ENCODE measurements at places on chromosomes 12 and 14. TPM values are rescaled to one million over a fixed set of nuclear protein-coding genes. Genes with fewer than 3 reads are reported as not detected.

EML1 gene
- 7.2 TPM for total RNA-seq

DEPDC4 gene
- 3.9 TPM for total RNA-seq

DNA sequence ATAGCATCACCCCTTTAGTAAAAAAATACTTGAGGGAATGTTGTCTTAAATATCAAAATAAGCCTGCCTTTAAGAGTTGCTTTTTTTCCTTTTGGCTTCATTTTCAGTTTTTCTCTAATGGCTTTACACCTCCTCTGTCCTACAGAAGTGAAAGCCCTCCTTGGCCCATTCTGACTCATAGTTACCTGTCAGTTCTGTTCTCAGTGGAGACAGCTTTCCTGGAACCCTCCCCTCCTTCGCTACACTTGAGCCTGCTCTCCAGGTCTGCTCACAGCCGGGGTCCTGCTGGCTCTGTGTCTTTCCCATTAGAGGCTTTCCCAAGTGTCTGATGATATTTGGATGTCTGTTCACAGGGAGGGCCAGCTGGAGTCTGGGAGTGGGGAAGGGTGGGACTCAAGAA lies 84.0 kb downstream of the PELI2 start:
- H3K27me3 ChIP-seq: no peaks in the 10 kb centered on the region
- H3K36me3 ChIP-seq: no peaks in the 10 kb centered on the region
- no peak overlapping the region for H3K4me3 ChIP-seq
- DNase-seq: no peak
- H3K4me1 ChIP-seq: no peaks in the 10 kb centered on the region

- no peak overlapping the region for H3K27ac ChIP-seq
- no peak overlapping the region for H3K4me3 ChIP-seq
- no peaks in the 10 kb centered on the region for H3K4me1 ChIP-seq
These were observed 423.2 kb downstream of the ATP23 start for GRCh38 chr12:58364389-58365086.

- H3K4me1 ChIP-seq: peaks cover 31% of the 10 kb centered on the region
- no peak overlapping the region for H3K4me3 ChIP-seq
- no peak overlapping the region for H3K27ac ChIP-seq
- no peaks in the 10 kb centered on the region for H3K36me3 ChIP-seq
These were observed 1.6 kb downstream of the GLTP start for GRCh38 chr12:109878749-109879148.

DNA sequence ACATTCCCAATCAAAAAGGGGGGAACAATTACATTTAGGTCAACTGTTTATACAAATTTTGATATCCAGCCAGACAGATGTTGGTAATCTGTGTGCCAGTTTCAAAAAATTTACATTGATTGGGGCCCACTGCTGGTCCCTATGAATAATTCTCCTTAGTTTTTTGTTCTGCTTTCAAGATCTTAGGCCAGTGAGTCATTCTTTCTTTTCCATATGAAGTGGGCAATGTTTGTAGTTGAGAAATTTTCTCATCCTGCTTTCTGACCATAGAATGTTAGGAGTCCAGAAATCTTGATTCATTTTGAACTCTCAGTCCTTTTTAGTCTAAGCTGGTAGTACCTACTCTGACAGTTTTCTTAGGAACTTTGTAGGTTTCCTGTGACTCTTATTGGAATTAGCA lies 244.3 kb downstream of the DIO2 start:
- no peak overlapping the region for H3K27ac ChIP-seq
- no peak overlapping the region for H3K4me3 ChIP-seq
- no peaks in the 10 kb centered on the region for H3K27me3 ChIP-seq
- H3K4me1 ChIP-seq: no peaks in the 10 kb centered on the region
- DNase-seq: no peak

Measured in Caco-2 (cell line).